ENCODE measurements at places on chromosomes 11 and 22. TPM values are rescaled to one million over a fixed set of nuclear protein-coding genes. Genes with fewer than 3 reads are reported as not detected.

The CATSPERZ gene
- polyA plus RNA-seq, result not detected

The DNAJB7 gene
- 0.15 TPM for polyA plus RNA-seq

The KRTAP5-9 gene
- not detected for polyA plus RNA-seq

The OR52B2 gene
- not detected for polyA plus RNA-seq

The TCN2 gene
- polyA plus RNA-seq, result 13.6 TPM

The CRYBA4 gene
- polyA plus RNA-seq, result not detected

The ADAMTS15 gene
- 0.89 TPM for polyA plus RNA-seq

The OR8G5 gene
- not detected for polyA plus RNA-seq

DNA sequence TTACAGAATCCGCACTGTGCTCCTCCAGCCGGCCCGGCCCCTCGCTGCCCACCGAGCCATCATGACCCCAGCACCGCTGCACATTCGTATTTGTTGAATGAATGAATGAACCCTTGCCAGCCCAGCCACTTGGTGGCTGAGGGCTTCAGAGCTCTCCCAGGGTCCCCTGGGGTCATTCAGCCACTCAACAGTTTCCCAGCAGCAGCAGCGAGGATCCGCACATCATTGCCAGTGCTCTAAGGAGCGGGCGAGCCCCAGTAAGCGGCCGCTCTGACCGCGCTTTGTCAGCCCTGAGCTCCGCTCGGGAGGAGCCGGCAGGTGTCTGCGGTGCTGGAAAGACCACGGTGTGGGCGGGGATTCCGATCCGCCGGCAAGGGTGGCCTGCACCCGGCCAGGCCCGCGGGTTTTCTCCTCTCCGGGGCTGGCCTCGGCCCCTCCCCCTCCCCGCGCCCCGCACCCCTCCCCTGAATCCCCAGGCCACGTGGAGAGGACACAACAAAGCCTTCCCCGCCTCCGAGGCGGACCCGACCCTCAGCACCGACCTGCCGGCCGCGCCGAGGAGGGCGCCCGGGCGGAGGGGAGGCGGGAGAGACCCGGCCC is 563 bp downstream of the BID start:
- no peaks in the 10 kb centered on the region for H3K27me3 ChIP-seq
- H3K36me3 ChIP-seq, result no peaks in the 10 kb centered on the region
- peak; percentile 61 for DNase-seq

DNA sequence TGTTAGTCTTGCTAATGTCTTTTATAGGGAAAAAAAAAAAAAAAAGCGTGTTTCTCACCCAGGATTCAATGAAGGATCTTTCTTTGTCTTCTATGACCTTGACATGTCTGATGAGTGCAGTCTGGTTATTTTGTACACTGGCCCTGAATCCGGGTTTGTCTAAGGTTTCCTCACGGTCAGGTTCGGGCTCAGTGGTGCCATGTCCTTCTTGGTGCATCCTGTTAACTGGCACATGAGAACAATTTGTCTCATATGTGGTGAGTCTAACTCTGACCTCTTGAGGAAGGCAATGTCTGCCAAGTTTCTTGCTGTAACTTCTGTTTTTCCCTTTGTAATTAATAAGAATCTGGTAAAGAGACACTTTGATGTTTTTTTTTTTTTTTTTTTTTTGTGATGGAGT is 12.5 kb downstream of the F2 start:
- H3K4me1 ChIP-seq, result peaks cover 20% of the 10 kb centered on the region
- no peak overlapping the region for H3K27ac ChIP-seq
- H3K27me3 ChIP-seq, result no peaks in the 10 kb centered on the region
- peaks cover 58% of the 10 kb centered on the region for H3K36me3 ChIP-seq
- DNase-seq, result no peak

DNA sequence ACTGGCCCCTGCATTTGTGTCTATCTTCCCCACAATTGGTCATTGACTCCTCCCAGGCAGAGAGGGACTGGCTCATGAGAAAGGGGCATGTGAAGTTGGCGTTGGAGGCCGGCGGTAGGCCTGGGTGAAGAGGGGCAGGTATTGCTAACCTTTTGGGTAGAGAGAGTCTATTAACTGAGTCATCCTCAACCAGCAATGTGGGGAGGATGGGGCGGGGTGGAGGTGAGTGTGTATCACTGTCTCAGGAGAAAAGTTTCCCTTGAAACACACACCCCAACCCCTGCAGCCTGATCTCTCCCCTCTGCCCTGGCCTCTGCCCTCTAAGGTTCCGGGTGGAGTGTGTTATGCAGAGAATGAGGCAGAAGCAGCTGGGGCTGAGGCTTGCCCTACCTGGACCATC is 60.1 kb upstream of the PHF21B start:
- DNase-seq, result no peak
- H3K4me3 ChIP-seq, result no peak overlapping the region
- no peaks in the 10 kb centered on the region for H3K27me3 ChIP-seq
- H3K36me3 ChIP-seq, result no peaks in the 10 kb centered on the region

- DNase-seq, result no peak
- H3K27me3 ChIP-seq, result no peaks in the 10 kb centered on the region
- H3K4me1 ChIP-seq, result peaks cover 1% of the 10 kb centered on the region
- peak overlapping the region; percentile 37 for H3K27ac ChIP-seq
- no peaks in the 10 kb centered on the region for H3K36me3 ChIP-seq
- H3K4me3 ChIP-seq, result no peak overlapping the region
Observed at GRCh38 chr11:3155691-3156258, 9.3 kb downstream of the OSBPL5 start.

GRCh38 chr11:126968915-126969314 is 31.7 kb downstream of the KIRREL3 start:
- no peaks in the 10 kb centered on the region for H3K36me3 ChIP-seq
- H3K27ac ChIP-seq, result no peak overlapping the region
- no peaks in the 10 kb centered on the region for H3K4me1 ChIP-seq
- no peak overlapping the region for H3K4me3 ChIP-seq
- peaks cover 3% of the 10 kb centered on the region for H3K27me3 ChIP-seq

GRCh38 chr22:17917490-17917983 is 106.8 kb downstream of the MICAL3 start:
- H3K27ac ChIP-seq, result no peak overlapping the region
- peak; percentile 95 for DNase-seq
- no peaks in the 10 kb centered on the region for H3K36me3 ChIP-seq
- H3K4me3 ChIP-seq, result no peak overlapping the region
- H3K27me3 ChIP-seq, result no peaks in the 10 kb centered on the region
- H3K4me1 ChIP-seq, result peaks cover 14% of the 10 kb centered on the region

DNA sequence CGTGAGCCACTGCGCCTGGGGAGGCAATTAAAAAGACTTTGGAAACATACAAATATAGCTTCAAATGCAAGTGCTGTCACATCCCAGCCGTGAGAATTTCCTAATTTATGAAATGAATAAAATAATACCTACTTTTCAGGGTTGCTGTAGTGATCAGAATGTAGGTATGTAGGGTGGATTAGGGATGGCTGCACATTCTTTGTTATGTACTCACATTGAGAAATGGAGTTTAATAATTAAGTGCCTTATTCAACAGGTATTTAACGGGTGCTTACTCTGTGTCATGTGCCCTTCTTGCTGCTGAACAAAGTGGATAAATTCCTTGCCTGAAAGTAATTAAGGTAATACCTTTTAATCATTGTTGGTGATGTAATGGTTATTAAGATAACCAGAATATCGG is 37.0 kb downstream of the MMP7 start:
- H3K36me3 ChIP-seq, result no peaks in the 10 kb centered on the region
- no peak overlapping the region for H3K27ac ChIP-seq
- no peak overlapping the region for H3K4me3 ChIP-seq
- H3K27me3 ChIP-seq, result no peaks in the 10 kb centered on the region
- no peaks in the 10 kb centered on the region for H3K4me1 ChIP-seq

GRCh38 chr11:100810146-100810545 is 123.1 kb downstream of the ARHGAP42 start:
- no peaks in the 10 kb centered on the region for H3K4me1 ChIP-seq
- no peaks in the 10 kb centered on the region for H3K36me3 ChIP-seq
- H3K27me3 ChIP-seq, result no peaks in the 10 kb centered on the region
- no peak for DNase-seq

DNA sequence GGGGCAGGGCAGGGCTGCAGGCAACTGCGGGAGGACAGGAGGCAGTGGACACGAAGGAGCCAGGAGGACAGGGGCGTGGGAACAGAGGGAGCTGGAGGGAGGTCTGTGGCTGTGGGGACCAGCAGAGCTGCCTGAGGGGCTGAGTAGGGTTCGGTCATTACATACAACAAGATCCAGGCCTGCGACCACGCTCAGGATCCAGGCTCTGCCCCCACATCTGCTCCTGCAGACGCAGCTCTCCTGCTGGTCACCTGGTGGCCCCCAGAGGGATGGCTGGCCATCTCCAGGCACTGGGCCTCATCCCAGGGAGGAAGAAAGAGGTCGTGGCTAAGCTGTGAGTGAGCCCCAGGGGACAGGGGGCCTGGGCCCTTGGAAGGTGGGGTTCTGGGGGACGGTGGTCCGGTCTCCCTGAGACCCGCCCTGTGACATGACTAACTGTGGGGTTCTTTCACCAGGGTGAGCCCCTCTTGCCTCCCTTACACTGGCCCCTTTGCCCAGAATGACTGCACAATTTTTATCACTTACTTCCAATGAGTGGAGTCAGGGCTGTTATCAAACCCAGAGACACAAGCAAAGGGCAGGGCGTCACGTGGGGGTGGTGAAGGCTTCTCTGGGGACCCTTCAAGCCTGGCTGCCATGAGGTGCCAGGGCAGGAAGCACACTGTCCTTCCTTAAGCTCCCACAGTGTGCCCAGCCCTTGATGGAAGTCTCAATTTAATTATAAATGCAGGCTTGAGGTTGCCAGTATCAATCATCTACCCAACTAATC is 6.7 kb upstream of the APOBEC3A start:
- H3K36me3 ChIP-seq, result no peaks in the 10 kb centered on the region
- H3K27ac ChIP-seq, result no peak overlapping the region
- no peaks in the 10 kb centered on the region for H3K4me1 ChIP-seq
- peak; percentile 74 for DNase-seq
- no peaks in the 10 kb centered on the region for H3K27me3 ChIP-seq

DNA sequence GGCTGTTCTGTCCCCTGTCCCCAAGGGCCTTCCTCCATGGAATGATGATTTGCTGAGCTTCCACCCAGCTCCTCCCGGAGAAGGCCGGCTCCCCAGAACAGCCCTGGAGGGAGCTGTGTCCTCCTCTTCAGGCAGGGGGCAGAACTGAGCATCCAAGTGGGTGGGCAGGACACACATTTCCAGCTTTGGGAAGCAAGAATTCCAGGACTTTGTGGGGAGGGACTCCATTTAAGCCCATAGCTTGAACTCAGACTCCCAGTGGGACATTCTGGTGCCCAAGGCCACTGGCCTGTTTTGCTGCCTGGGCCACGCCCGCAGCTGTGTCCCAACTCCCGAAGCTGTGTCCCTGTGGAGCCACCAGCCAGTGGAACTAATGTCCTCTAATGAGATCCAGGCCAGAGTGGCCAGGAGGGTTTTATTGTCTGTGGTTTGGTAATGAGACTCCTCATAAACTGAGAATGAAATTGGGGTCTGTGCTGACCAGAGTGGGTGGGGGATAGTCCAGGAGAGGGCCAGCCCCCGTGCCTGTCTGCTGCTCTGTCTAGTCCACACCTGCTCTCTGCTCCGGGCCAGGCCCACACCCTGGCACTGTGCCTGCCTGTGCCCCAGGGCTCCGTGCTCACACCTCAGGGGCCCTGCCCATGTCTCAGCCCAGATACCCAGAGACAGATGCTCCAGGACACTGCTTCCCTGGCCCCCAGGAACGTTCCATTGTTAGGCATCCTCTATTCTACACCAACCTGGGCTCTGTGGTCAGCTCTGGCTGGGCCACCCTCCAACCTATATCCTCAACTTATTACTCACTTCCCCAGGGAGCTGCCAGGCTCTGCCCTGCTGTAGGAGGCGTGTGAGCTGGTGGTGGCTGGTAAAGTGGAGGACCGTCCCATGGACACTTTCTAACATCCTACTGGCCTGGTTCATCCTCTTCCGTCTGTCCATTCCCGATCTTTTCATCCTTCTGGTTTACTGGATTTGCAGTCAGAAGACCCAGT is 7.6 kb downstream of the NECTIN1 start:
- no peak for DNase-seq
- H3K27me3 ChIP-seq, result no peaks in the 10 kb centered on the region
- peaks cover 13% of the 10 kb centered on the region for H3K4me1 ChIP-seq

DNA sequence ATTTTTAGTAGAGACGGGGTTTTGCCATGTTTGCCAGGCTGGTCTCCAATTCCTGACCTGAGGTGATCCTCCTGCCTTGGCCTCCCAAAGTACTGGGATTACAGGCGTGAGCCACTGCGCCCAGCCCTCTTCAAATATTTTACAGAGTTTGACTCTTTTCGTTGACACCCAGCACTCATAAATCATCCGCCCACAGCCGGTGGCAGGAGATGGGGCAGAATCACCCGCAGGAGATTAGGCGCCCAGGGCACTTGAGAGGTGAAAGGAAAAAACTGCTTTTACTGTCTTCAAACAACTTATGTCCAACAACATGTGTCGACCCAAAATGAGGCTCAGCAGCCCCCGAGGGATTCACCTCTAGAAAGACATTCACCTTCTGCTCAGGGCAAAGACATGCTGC is 56.9 kb downstream of the OSBP2 start:
- H3K27me3 ChIP-seq, result no peaks in the 10 kb centered on the region
- H3K36me3 ChIP-seq, result no peaks in the 10 kb centered on the region
- no peaks in the 10 kb centered on the region for H3K4me1 ChIP-seq
- no peak for DNase-seq
- H3K27ac ChIP-seq, result no peak overlapping the region

DNA sequence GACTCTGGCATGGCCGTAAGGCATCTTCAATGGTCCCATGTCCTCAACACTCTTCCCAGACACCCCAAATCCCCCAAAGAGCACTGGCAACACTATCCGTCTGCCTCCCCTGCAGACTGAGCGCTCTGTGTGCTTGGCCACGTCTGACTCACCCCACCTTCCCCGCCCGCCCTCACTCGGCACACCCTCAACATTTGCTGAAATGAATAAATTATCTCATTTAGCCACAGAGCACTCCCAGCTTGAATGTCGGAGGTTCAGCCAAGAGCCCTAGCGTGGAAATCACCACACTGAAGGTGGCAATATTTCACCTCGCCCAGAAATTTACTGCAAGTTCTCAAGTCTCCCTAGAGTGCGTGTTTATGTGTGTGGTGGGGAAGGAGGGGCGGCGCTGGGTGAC is 46.6 kb upstream of the TCF20 start:
- no peaks in the 10 kb centered on the region for H3K36me3 ChIP-seq
- H3K27ac ChIP-seq, result no peak overlapping the region
- H3K4me1 ChIP-seq, result peaks cover 13% of the 10 kb centered on the region
- no peak for DNase-seq
- H3K27me3 ChIP-seq, result no peaks in the 10 kb centered on the region

GRCh38 chr22:37634417-37634924 is 5.0 kb upstream of the SH3BP1 start:
- H3K27ac ChIP-seq, result peak overlapping the region; percentile 84
- peaks cover 59% of the 10 kb centered on the region for H3K4me1 ChIP-seq
- H3K27me3 ChIP-seq, result no peaks in the 10 kb centered on the region
- no peak for DNase-seq
- H3K4me3 ChIP-seq, result no peak overlapping the region

- no peak overlapping the region for H3K4me3 ChIP-seq
- no peak overlapping the region for H3K27ac ChIP-seq
- H3K27me3 ChIP-seq, result no peaks in the 10 kb centered on the region
Observed at GRCh38 chr11:69468911-69469885, 12.3 kb upstream of the LINC01488 start.

DNA sequence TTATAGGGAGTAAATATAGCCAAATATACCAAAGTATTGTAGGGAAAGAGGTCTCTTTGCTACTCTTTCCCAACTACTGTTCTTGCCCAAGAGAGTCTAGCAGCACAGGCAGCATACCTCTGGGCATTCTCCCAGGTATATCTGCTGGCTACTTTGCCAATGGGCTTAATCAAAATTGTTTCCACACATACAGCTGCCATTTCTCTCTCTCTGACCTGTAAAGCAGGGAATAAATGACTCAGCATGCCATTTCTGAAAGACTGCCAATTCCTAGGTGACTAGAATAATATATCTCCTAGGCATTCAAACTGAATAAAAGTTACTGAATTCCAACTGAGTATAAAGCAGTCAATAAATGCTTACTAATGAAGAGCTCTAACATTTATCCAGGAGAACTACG is 44.6 kb downstream of the RDX start:
- H3K27ac ChIP-seq, result peak overlapping the region; percentile 49
- DNase-seq, result no peak
- H3K4me1 ChIP-seq, result peaks cover 3% of the 10 kb centered on the region
- H3K27me3 ChIP-seq, result no peaks in the 10 kb centered on the region
- no peak overlapping the region for H3K4me3 ChIP-seq

Data from liver (tissue), 10 donors.